ENCODE measurements at places on chromosomes 4 and X. TPM values are rescaled to one million over a fixed set of nuclear protein-coding genes. Genes with fewer than 3 reads are reported as not detected.

DNA sequence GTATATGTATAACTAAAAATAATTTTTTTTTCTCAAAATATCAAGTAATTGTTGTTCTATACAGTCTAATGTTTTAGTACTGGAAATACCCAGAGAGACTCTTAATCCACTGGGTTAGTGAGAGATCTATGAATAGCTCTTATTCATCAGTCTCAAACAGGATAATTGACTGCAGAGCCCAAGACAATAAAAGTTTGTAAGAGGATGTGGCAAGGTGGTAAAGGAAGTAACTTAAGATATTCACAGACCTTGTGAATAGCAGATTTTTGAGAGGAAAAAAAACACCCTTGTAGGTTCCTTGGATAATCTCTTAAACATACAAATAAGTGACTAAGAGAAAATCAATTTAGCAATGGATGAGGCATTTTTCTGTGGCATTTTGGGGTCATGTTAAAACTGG, 210.9 kb upstream of the FAM241A start:
- DNase-seq = no peak

The PF4V1 gene
- 0.27 TPM for total RNA-seq

DNA sequence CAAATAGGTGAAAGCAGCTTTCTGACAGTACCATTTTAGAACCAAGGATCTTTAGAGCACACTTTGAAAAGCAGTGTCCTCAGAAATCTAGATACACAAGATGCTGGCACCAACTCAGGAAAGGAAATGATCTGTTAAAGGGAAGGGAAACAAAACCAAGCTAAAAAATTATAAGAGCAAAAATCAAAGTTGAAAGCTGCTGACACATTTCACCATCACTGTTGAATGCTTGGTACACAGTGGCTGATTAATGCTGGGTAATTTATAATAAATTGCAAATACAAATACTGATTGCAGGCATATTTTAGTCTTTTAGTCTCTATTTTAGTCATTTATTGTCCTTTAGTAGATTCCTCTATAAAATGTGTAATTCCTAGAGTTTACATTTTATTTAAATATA, 1540.1 kb upstream of the PCDH10 start:
- no peak for DNase-seq

DNA sequence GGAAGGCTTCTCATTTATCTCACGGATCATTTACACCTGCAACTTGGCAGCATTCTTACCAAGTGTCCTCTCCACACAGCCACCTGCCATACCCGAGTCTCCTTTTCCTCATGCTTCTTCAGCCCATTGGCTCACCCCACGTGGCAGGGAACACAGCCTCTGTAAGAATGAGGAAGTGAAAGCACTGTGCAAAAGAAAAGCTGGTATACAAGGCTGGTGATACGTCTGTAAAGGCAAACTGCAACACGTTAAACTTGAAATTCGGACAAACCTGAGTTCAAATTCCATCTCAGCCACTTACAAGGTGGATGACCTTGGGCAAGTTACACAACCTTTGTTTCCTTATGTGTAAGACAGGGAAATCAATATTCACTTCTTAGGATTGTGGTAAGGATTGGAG, 164.0 kb upstream of the RASGEF1B start:
- DNase-seq = peak; percentile 70

- DNase-seq = no peak
Observed at GRCh38 chr4:26729027-26729426, 131.6 kb upstream of the STIM2 start.

The GAGE12F gene
- total RNA-seq = not detected

The RASL11B gene
- 7.5 TPM for total RNA-seq

The HPGDS gene
- 8.7 TPM for total RNA-seq

The AKAP14 gene
- total RNA-seq = not detected

GRCh38 chr4:173233857-173234256, 65.2 kb downstream of the GALNT7 start:
- DNase-seq = no peak

The MTNR1A gene
- total RNA-seq = 0.13 TPM

The ERAS gene
- not detected for total RNA-seq

DNA sequence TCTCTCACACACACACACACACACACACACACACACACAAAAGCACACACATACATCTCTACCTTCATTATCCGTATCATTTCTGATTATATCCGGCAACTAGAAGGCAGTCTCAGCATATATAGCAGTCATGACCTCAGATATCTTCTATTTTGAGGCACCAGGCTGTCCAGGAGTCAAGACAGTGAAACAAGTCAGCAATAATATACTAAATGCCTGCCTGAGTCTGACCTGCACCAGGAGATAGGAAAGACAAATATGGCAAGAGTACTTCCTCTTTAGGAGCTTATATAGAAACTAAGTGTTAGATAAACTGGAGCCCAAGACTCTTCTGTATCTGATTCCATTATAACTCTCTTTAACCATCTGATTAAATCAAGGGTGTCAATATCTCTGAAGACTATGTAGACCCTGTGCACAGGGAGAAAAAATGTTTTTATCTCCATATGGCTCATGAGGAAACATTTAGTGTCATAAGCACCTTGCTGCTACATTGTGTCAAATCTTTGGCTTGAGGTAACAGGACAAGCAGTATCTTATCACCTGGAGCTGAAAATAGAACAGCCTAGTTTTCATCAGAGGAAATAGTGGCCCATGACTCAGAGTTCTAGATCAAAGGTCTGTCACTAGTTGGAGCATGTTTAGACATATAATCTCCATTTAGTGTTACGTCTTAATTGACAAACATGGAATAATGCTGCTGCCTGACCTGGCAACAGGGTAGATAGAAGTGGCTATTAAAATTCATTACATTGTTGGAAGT, 27.0 kb upstream of the FAM47B start:
- no peak for DNase-seq

The SLC6A8 gene
- 14.6 TPM for total RNA-seq

- DNase-seq = no peak
Observed at GRCh38 chr4:90842960-90843359, 715.8 kb downstream of the CCSER1 start.

The RNF212 gene
- 3.2 TPM for total RNA-seq

The NR0B1 gene
- 0.27 TPM for total RNA-seq

DNA sequence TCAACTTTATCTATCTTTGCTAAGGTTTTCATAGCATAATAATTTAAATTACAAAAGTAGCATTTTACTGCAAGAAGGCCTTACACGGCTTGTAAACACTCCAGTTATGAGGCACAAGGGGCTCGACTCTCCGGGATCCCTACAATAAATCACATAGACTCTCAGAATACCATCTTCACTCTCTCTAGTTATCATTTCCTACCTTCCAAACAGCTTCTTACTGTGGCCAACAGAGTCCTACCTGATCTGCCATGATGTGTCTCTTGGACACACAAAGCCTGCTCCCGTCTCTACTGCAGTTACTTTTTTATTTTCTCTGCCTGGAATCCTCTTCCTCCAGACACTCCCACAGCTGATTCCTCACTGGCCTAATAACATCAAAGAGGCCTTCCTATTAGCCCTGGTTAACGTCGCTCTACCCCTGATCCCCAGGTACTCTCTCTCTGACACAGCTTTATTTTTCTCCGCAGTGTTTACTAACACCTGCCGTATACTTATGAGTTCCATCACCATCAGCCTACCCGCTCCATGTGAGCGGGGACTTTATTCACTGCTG, 559.6 kb upstream of the DIPK2B start:
- no peak for DNase-seq

DNA sequence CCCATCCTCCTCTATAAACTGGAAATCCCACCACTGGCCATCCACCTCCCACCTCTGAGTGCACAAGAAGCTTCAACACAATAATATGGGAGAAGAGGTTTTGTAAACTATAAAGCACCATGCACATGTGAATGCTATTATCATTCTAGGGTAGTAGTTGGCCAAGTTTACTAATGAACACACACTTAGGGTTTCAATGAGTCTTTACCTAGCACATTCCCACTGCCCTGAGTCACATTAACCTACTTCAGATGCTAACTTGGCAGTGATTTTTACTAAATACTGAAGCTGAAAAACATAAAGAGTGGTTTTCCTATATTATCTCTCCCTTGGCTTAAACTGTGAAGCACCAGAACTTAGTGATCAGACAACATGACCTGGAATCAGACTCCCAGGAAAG, 93.9 kb downstream of the SH3KBP1 start:
- DNase-seq = no peak

The DUX4 gene
- total RNA-seq = not detected

The SPANXC gene
- total RNA-seq = not detected

DNA sequence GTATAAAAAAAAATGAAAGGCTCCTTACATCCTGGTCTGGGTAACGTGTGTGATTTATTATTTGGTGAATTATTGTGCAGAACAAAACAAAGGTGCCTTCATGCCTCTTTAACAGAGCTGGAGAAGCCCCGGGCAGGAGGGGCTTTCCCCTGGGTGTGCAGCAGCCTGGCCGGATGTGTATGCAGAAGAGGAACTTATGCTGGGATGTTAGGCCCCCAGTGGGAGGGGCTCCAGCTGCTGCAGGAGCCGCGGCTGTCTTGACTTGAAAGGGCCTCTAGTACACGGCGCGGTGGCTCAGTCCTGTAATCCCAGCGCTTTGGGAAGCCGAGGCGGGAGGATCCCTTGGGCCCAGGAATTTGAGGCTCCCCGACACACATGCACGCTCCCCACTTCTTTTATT, 16.0 kb downstream of the CCNQ start:
- peak; percentile 79 for DNase-seq

DNA sequence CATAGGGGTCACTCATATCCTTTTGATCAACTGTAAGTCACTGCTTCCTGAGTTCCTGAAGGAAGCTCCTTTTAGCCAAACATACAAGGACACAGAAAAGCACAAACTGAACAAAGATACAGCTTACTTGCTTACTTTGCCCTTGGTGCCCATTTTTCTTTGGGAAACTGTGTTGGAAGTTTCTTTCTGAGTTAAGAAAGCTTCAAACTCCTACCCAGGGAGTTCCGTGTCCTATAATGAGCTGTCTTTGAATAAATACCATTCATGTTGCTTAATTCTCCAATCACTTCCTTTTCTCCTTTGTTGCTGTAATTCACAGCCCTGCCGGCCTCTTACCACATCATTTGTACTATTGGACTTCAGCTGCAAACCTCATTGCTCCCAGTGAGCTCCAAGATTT, at the start of gene ADH4:
ADH4 (minus strand) TSS at position 228 of the 400 bp plus-strand sequence; CDS start at position 153, 75 bp downstream.
- DNase-seq = no peak

The PRRG3 gene
- 12.6 TPM for total RNA-seq

The ARMCX2 gene
- total RNA-seq = 102 TPM

The NEXMIF gene
- 1.5 TPM for total RNA-seq

DNA sequence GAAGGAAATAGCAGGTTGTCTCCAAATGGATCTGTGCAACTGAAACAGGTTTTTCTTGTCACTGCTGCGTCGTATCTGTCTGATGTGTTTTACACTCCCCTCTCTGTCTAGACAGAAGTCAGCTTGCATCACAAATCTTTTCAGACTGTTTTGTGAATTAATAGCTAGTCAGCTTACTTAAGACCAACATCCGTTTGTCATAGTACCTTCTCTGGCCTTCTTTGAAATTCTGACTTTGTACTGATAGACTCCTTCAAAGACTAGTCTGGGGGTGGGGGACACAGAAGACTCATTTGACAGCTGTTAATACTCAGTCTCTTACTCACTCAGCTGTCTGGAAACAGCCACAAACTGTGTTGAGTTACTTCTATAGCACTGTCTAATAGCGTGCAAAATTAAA, 197.8 kb downstream of the PALLD start:
- DNase-seq = peak; percentile 63

GRCh38 chr4:24924309-24924781, 11.5 kb upstream of the CCDC149 start:
- DNase-seq = no peak

DNA sequence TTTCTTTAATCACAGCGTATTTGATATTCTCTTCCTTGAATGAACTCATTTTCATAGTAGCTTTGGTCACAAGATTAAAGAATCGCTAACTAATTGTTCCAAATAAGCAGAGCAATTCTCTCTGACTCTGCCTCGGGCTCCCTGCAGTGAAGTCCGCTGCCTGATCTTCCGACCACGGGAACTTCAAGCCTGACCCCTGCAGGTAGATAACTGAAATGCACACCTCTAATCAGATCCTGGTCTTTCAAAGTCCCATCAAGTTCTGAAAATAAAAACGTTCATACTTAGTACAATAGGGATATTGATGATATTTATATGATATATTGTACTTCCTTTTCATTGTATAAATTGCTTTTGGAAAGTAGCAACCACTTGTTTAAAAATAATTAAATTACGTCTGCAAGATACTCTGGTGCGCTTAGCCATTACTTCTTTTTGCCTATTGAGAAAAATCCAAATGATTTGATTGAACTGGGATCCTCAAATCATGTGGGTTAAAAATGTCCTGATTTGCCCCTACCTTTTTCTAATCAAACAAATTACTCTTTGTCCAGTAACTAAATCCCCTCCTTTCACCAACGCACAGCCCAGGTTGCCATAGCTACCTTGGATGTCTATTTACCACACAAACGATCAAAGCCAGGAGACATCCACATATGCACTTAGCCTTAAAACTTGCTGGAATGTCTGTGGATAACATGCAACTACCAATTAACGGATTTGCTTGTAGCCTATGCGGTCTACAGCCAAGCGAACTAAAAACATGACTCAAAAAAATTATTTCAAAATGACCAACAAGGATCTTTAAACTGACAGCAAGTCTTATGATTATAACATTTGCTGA, 4.2 kb downstream of the MID1 start:
- DNase-seq = peak; percentile 72

The SPANXN4 gene
- total RNA-seq = not detected

DNA sequence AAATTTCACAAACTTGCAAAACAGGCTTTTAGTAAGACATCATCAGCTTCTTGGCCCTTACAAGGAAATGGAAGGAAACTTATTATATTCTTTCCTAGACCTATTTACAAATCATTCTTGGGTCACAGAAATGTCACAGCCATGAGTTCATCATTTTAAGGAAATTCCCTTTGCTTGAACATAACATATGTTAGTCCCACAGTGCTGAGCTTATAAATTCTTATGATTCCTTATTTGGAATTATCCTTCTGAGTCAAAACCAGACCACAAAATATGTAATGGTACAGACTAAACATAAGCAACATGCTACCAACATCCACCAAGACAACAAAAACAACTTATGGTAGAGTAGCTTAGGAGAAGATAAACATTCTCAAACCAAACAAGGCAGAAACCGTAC, 236.9 kb upstream of the CTSO start:
- DNase-seq = peak; percentile 68

The SPATA4 gene
- total RNA-seq = 0.13 TPM

DNA sequence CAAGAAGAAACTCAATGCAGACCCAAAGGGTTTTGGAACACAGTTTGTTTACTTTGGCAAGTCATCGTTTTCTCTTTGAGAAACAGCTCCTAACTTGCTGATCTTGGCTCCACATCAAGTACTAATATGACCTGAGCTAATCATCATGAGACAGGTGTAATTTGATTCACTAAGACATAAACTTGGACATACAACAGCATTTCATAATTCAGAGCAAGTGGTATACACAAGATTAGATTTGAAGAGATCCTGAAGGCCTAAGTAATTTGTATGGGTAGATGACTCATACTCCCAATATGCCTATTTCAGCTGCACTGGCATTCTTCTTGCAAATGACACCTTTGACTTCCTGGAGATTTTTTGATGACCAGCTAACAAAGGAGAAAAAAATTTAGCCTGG, 1521.7 kb downstream of the RPA4 start:
- DNase-seq = no peak

The VSIG1 gene
- total RNA-seq = 0.09 TPM

The NR3C2 gene
- 10.6 TPM for total RNA-seq

The CXXC4 gene
- total RNA-seq = 1.6 TPM

GRCh38 chr4:177322881-177323280, 13.2 kb downstream of the NEIL3 start:
- peak; percentile 63 for DNase-seq

The MAGEB2 gene
- total RNA-seq = not detected

- no peak for DNase-seq
Observed at GRCh38 chrX:149961572-149961971, 23.3 kb upstream of the EOLA2 start.

GRCh38 chr4:145523117-145523516, 41.5 kb downstream of the SMAD1 start:
- DNase-seq = no peak

All from muscle of leg (tissue), 16 donors.